Nasal cavity respiratory epithelium epithelial cell of viscerocranial mucosa (primary cell): ENCODE measurements at places on chromosomes 12 and 14. TPM values are rescaled to one million over a fixed set of nuclear protein-coding genes. Genes with fewer than 3 reads are reported as not detected.

SLCO1B1 gene
- not detected in 2 replicates for total RNA-seq

SUPT16H gene
- total RNA-seq, result 72.8 and 95.0 TPM in 2 replicates

TESPA1 gene
- not detected in 2 replicates for total RNA-seq

NPFF gene
- total RNA-seq, result not detected in 2 replicates

FAM222A gene
- total RNA-seq, result 0.21 and 0.34 TPM in 2 replicates

CCDC63 gene
- not detected in 2 replicates for total RNA-seq

KRT79 gene
- under 0.01 and 0.07 TPM in 2 replicates for total RNA-seq

LRIG3 gene
- total RNA-seq, result 34.2 and 66.0 TPM in 2 replicates

ACSM4 gene
- not detected in 2 replicates for total RNA-seq

ANKRD33 gene
- not detected in 2 replicates for total RNA-seq

CLEC4C gene
- not detected in 2 replicates for total RNA-seq

NT5DC3 gene
- 17.8 and 19.0 TPM in 2 replicates for total RNA-seq
